ENCODE measurements at places on chromosomes 11 and 22.

- DNase-seq, result no peak
These were observed 9.9 kb upstream of the RASD2 start for GRCh38 chr22:35530700-35531099.

- peak; percentile 94 for DNase-seq
These were observed 10.7 kb downstream of the LSP1 start for GRCh38 chr11:1863352-1864216.

- DNase-seq, result peak; percentile 83
These were observed 476 bp upstream of the KLHL22 start for GRCh38 chr22:20495861-20496681.

DNA sequence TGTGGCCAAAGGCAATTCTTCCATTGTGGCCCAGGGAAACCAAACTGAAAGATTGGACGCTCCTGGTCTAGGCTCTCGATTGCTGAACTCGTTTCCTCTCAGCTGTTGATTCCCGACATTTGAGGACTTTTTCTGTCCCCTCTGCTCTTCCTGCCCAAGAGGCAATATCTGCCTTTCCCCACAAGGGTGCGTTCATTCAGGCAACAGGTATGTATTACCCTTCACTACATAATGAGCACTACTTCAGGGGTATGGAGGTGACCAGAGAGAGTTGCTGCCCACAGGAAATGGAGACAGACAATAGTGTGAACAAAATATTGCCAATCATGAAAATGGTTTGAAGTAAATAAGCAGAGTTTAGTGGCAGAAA is 8.2 kb downstream of the PTH start:
- peak; percentile 72 for DNase-seq

- no peak for DNase-seq
These were observed 78.5 kb downstream of the PLEKHA7 start for GRCh38 chr11:16935518-16936302.
